IPS DF 19.7 (cell line): ENCODE measurements at places on chromosomes 2 and 18.

DNA sequence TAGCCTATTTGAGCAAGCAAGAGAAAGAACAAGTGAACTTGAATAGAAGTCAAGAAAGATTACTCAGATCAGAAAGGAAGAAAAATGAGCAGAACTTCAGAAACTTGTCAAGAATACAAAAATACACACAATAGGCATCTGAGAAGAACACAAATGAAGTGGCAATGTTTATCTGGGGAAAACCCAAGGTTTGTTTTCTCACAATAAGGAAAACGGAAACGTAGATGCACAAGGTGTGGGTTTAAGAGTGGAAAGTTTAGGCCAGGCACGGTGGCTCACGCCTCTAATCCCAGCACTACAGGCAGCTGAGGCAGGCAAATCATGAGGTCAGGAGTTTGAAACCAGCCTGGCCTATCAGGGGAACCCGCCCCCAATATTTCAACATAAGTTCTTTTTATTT, 159.5 kb upstream of the GYPC start:
- no peak for DNase-seq

GRCh38 chr2:53275743-53276142, 491.9 kb upstream of the CHAC2 start:
- DNase-seq: no peak

DNA sequence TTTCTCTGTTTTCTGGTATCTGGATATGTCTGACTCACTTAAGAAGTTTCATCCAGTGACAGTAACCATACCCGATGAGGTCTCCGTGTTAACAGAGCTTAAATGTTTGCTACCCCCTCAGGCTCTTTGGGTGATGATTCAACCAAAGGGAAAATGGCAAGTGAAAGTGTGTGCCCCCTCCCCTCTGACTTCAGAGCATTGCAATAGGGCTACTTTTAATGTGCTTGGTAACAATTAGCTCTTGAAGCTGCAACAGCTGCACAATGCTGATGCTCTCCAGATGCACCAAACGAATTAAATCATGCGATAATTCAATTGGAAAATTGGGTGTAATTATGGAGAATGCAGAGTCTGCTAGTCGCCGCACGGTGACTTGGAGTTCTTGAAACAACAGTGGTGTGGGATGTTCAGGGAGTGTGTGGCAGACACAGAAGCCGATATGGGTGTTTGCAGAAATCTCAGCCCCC, 270.7 kb downstream of the ALK start:
- no peak for DNase-seq

- no peak for DNase-seq
Observed at GRCh38 chr2:168543037-168543436, 87.0 kb downstream of the CERS6 start.

DNA sequence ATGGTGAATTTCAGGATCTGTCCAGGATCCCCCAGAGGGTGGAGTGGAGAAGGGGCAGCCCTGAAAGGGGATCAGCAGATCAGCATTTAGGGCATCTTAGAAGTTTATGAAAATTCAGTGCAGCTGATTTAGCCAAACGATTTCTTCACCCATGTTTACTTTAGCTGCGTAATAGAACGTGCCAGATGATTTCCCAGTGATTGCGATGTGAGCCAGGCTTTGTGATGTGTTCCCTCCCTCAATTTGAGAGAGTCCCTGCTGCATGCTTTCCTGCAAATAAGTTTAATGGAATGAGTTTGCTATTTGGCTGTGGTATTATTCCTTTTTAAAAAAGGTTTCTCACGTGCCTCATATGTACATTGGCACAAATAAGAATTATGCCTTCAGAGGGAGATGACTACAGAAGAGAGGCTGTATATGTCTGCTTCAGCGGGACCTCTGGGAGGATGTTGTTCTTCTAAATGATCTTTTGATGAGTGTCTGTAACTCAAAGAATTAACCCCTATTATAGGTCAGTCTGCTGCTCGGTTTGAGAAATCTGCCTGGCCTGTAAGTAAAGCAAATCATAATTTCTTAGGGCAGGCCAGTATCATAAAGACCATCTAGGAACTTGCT, 111.9 kb downstream of the MRO start:
- DNase-seq: no peak

GRCh38 chr2:50624506-50624905, 407.4 kb downstream of the NRXN1 start:
- DNase-seq: no peak

GRCh38 chr2:7017671-7018281, 100.6 kb downstream of the RNF144A start:
- DNase-seq: no peak

DNA sequence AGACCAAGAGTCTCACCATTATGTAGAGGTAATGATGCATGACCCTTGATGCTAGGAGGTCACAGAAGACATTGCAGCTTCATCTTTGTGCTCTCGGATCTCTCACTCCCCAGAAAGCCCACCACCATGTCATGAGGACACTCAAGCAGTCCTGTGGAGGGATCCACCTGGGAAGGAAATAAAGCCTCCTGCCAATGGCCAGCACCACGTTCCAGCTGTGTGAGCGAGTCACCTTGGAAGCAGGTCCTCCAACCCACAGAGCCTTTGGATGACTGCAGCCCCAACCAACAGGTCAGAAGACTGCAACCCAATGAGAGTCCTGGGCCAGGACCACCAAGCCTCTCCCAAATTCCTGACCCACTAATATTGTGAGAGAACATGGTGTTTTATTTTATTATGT, 38.4 kb downstream of the CYP26B1 start:
- no peak for DNase-seq

DNA sequence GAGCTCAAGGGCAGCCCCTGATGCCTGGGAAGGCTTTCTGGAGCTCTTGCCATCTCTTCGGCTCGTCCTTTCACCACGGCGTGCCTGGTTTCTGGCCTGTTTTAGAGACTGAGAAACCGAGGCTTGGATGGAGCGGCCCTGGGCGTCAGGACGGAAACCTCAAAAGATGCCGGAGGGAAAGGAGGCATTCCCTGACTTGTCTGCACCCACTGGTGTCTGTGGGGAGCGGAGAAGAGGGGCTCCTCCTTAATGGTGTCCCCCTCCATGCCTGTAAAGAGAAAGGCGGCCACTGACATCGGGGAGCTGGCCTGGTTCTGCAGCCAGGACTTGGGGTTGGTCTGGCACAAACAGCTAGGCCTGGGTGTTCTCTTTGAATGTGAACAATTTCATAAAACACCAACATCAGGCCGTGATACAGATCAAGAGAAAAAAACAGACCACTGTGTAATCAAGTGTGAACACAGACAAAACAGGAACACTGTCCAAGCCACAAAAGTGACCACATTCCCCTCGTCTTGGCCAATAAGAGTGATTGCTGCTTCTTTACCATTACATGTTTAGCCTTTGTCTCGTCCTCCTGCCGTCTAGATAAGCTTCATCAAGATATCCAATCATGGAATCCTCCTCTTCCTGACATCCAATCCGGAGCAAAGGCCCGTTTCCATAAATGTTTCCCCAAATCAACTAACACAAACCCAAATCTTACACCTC, 633 bp upstream of the ILKAP start:
- DNase-seq: no peak

DNA sequence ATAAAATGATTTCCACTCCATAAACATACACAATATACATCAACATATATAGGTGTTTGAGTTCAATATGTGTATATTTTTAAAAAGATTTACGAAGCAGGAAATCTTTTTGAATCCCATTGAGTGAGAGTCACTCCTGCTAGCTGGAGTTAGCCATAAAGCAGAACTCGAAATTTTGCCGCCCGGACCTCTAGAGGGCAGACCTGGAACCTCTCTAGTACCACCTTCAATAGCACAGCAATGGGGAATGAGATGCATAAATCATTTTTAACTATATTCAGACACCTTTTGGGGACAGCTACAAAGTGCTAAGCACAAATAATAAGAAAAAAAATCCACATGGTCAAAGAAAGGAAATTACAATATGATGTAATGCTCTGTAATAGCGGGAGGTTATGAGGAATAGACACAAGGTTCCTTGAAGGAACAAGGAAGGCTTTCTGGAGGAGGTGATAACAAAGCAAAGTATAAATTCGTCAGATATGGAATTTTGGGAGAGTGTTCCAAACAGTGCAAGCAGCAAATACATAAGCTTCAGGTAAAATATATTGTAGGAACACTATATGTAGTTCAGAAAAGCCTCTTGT, 533.4 kb downstream of the ERBB4 start:
- no peak for DNase-seq
